ENCODE measurements at places on chromosomes 4 and X.

DNA sequence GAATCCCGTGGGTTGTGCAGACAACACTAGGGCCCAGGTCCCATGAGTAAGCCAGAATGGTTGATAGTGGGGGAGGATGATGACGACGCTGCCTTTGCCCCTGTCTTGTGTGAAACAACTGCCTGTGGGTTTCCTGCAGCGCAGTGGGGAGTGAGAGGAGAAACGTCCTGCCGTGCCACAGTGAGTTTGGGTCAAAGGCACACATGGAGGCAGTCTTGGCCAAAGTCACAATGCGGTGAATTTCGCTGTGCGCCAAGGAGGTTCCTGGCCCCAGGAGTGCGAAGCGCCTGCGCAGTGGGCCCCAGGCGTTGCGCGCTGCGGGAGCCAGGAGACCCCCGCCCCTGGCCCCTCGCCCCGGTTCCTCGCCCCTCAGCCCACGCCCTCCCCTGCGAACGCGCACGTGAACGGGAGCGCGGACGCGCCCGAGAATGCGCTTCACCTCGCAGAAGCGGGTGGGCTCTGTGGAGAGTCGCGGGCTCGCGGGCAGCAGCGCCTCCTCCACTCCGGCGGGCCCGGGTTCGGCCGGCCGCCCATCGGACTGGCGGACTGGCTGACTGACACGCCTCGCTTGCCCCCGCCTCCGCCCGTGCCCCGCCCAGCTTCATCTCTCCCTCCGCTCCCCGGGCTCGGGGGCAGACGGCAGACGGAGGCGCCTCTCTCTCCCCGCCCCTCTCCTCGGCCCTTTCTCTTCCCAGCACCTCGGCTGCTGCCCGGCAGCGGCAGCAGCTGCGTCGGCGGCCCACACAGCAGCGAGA, at the start of gene NUDT10:
TSS of gene NUDT10 (plus strand) at position 635 of the 755 bp plus-strand sequence. CDS start 144 bp downstream, outside the sequence.
- DNase-seq = peak; percentile 3

DNA sequence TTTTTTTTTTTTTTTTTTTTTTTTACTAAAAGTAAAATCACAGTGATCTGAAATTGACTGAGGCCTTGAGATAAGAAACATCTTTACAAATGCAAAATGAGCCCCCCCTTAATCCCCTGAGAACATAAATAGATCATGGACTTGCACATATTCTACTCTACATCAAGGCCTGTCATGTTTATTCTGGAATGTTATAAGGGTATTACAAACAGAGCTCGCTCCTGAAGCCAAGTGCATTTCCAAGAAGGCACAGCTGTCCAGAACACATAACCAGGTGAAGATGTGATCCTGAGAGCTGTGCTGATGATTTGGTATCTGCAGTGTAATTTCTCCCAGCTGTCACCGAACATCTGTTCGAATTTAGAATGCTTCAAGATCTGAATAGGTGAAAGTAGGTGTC, 384.5 kb downstream of the GPAT3 start:
- no peak for DNase-seq

GRCh38 chr4:75030649-75031235, 97.8 kb downstream of the PARM1 start:
- no peak for DNase-seq

DNA sequence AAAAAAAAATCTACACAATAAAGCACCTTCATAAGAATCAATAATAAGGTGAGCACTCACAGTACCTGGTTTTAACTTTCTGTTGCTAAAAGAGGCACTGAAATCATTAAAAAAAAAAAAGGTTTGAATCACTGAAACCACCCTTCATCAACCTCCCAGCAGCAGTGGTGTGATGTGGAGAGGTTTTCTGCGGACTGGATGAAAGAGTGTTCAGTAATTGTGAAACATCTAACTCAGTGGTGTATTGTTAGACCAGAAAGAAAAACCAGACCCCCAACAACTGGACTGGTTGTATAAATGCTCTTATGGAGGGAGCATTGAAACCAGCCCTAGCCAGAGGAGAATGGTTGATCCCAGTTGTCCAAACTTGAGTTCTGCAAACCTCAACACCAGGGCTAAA, 63.2 kb downstream of the SPIN3 start:
- DNase-seq = no peak

DNA sequence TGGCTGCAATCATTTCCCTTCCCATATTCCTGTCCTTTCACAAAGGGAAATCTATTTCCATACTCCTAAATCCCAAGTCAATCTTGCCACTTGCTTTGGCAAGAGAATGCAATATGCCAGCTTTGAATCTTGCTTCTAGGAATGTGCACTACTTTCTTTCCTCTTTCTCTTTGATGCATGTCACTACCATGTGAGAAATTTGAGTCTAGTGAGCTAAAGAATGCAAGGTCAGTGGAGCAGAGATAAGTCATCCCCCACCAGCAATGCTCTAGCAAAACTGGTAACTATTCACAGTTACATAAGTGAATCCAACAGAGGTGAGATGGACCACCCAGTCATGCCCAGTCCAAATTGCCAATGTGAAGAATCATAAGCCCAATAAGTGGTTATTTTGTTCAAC, 910.4 kb downstream of the RAB28 start:
- no peak for DNase-seq

DNA sequence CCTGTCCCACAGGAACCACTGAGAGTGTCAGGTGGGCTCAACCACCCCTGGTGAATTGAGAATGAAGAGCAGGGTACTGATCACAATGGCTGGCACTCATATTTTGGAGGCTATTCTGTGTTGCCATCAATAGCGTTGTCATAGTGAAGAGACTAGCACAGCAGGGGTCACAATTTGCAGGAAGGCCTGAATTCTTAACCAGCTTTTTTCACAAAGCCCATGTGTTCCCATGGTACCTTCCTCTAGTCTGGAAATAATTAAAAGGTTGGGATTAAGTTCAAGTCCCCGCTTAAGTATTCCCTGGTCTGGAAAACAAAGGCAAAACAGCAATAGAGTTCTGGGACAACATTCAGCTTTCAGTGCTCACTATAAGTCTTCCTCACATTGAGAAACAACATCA, 1051.7 kb downstream of the C4orf33 start:
- no peak for DNase-seq

All from T-helper 2 cell (primary cell).